ENCODE measurements at places on chromosomes 11 and 22. TPM values are rescaled to one million over a fixed set of nuclear protein-coding genes. Genes with fewer than 3 reads are reported as not detected.

Gene SBF1
- total RNA-seq: 34.9 TPM

Gene ANAPC15
- total RNA-seq: 17.0 TPM

Gene MYO7A
- 4.8 TPM for total RNA-seq

Gene OR52H1
- not detected for total RNA-seq

Gene SLC29A2
- 9.8 TPM for total RNA-seq

Gene C11orf97
- total RNA-seq: not detected

Gene TXN2
- total RNA-seq: 18.9 TPM

Gene C11orf52
- 15.2 TPM for total RNA-seq

Gene MRGPRX3
- total RNA-seq: not detected

Gene DPP3
- 14.0 TPM for total RNA-seq

Gene ISX
- total RNA-seq: 0.55 TPM

Gene VSIG10L2
- total RNA-seq: not detected

Gene UBQLNL
- total RNA-seq: not detected

Gene SMIM38
- total RNA-seq: 9.3 TPM

Gene CCDC81
- not detected for total RNA-seq

Gene PRG2
- total RNA-seq: not detected

Gene MFRP
- not detected for total RNA-seq

Gene TBX1
- not detected for total RNA-seq

Gene IZUMO1R
- total RNA-seq: not detected

All from stomach (tissue), 19 donors.